ENCODE measurements at places on chromosomes 2 and 18.

- no peak for DNase-seq
Measured at GRCh38 chr2:100218552-100218951, 76.2 kb upstream of the AFF3 start.

DNA sequence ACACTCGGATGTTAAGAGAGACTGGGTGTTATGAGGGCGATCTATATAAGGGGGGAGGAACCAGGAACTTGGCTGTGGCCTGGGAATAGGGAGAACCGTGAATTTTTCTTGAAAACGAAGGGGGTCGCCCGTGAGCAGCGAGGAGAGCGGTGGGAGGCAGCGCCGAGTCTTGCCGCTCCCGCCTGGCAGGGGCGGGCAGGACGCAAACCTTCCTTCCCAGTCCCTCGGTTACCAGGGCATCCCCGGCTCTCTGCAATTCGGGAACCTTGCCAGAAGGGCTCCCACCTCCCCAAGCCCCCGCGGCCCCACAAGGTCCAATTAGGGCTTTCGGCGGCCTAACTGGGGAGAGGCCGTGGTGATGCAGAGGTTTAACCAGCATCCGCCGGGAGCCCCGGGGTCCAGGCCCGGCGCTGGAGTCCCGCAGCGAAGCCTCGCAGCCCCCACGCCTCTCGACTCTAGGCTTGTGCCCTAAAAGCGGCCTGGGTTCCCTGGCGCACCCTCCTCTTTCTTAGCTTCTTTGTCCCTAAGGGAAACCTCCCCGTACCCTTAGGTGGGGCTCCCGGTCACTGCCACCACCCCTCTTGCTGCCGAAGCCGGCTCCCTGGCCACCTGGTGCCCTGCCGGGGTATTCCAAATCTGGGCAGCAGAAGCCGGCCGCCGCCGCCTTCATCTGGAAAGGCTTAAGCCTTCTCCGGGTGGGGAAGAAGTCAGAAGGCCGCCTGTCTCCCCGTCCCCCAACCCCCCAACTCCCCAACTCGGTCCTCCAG is 680 bp upstream of the FHOD3 start:
- DNase-seq, result peak; percentile 41

DNA sequence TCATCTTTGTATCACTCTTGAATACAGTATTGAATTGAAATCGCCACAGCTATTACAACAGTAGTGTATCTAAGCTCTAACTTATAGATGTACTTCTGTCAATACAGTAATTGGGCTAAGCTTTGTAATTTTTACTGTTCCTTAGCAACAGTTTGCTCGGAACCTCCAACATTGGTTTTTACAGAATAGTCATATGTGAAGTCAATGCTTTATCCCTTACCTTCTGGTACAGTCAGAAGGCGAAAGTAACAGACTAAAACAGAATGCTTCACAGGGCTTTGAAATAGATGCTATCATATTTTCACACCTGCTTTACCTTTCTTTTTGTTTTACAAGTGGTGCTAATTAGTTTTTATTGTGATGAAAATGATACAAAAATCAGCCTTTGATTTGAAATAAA is 46.9 kb upstream of the CYP20A1 start:
- DNase-seq, result no peak

DNA sequence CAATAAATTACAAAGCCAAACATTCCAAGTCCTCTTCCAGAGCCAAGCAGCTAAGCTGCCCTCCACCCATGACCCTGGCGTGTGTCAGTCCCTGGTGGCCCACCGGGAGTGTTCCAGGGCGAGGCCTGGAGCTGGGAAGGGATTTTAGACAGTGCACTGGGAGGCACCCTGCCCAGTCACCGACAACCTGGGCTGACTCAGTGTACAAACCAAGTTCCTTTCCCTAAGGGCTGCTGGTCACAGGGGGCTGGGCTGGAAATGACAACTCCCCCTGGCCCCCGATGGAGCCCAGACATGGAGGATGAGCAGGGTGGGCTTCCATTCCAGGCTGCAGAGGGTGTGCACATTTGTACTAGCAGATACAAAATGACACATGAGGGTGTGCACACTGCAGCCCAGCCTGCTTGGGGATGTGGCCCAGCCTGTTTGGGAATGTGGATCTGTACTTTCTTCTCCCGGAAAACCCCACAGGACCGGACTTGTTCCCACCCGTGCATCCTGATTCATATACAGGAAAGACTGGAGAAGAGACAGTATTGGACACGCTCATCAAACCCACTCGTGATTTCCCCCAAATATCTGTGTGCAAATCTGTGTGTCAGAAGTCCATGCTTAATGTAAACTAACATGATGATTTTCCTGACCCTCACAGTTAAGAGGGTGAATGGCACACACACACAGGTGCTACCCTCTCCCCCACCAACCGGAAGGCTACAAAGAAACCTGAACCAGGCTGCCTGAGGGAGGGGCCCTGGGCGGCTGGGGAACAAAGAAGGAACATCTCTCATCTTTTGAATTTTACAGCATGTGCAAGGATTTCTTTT is 58.9 kb downstream of the NDUFA10 start:
- no peak for DNase-seq

GRCh38 chr18:58363767-58364540 is 264.9 kb downstream of the ALPK2 start:
- DNase-seq, result peak; percentile 9

- no peak for DNase-seq
Measured at GRCh38 chr2:1839066-1839756, 94.9 kb upstream of the PXDN start.

- DNase-seq, result peak; percentile 29
Measured at GRCh38 chr2:118046634-118047210, 32.9 kb upstream of the CCDC93 start.

- no peak for DNase-seq
Measured at GRCh38 chr18:55326134-55326533, 261.9 kb downstream of the TCF4 start.

- DNase-seq, result no peak
Measured at GRCh38 chr2:149658553-149658952, 71.0 kb upstream of the MMADHC start.

DNA sequence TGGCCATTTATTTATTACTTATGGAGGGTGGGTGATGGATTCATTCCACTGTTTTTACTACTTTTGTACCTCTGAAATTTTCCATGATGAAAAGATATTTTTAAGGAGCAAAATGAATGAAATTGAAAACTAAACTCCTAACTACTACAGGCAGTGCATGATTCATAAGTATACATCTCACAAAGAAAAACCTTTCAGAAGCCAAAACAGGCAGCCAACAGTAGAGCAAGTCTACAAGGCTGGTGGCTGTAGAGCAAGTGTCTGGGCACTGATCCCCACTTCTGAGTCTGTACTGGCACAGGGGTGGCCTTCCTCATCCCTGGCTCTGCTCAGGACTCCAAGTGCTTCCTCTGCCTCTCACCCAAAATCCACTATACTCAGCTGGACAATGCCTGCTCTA is 8.2 kb upstream of the RMP24 start:
- DNase-seq, result no peak

GRCh38 chr2:45729753-45730512 is 78.5 kb downstream of the PRKCE start:
- DNase-seq, result no peak

- DNase-seq, result no peak
Measured at GRCh38 chr2:64853894-64854293, 135.3 kb upstream of the SLC1A4 start.

GRCh38 chr2:137823196-137823595 is 141.1 kb upstream of the HNMT start:
- no peak for DNase-seq

GRCh38 chr2:104945866-104946265 is 92.0 kb downstream of the POU3F3 start:
- no peak for DNase-seq

DNA sequence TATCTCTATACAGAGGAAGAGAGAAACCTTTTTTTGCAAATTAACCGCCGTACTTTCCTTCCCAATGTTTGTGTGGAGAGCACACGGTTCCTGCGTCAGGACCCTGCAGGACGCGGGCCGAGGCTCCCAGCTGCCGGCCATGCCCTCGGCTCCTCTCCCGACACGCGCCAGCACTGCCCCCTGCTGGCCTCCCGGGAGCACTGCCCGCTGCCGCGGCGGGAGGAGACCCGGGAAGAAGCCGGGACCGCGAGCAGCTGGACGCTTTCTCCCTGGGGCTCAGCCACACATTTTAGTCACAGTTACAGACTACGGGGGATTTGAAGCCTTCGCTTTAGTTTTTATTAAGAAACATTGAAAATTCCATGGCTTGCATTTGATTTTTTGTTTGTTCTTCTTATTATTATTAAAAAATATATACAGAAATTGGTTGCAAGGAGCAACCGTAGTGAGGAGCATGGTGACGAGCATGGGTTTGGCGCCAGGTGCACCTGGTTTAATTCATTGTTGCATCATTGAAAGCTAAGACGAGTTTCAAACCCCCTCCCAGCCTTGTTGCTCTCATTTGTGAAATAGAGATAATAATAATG is 401.2 kb downstream of the GALR1 start:
- no peak for DNase-seq

- DNase-seq, result no peak
Measured at GRCh38 chr2:207511851-207512250, 17.9 kb upstream of the CREB1 start.

DNA sequence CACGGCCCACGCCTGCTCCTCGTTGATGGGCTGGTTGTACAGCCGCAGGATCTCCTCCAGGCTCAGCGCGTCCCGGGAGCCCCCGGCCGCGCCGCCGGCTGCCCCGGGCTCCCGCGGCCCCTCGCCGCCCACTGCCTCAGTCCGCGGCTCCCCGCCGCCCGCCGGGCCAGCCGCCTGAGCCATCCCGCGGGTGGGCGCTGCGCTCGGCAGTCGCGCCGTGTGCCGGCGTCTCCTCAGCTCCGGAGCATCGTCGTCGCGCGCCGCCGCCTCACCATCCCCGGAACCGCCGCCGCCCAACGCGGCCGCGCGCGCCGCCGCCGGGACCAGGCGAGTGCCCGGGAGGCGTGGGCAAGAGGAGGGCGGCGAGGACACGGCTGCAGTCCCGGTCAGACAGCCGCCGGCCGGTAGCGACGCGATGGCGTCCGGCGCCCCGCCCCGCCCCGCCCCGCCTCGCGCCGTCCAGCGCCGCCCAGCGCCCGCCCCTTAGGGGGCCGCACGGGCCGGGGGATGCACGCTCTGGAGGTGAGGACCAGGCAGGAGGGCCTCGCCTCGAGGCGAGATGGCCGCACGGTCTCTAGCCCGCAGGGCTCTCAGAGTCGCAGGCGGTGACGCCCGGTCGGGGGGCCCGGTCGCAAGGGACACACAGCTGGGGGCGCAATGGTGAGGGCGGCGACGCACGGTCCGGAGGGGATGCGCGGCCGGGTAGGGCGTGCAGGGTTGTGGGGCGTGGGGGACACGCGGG is at the start of gene SPIRE1:
TSS of gene SPIRE1 (minus strand) at position 424 of the 742 bp plus-strand sequence. CDS start at position 183, 241 bp downstream.
- DNase-seq, result no peak

GRCh38 chr18:59242906-59243305 is 22.9 kb downstream of the GRP start:
- DNase-seq, result no peak
